ENCODE measurements at places on chromosomes 13 and 19.

- peaks cover 21% of the 10 kb centered on the region for H3K36me3 ChIP-seq
- H3K27me3 ChIP-seq, result no peaks in the 10 kb centered on the region
- no peak overlapping the region for H3K27ac ChIP-seq
- H3K4me3 ChIP-seq, result no peak overlapping the region
These were observed 10.2 kb downstream of the HNRNPM start for GRCh38 chr19:8455018-8455417.

GRCh38 chr13:99959540-99960230, 11.9 kb downstream of the ZIC5 start:
- H3K4me1 ChIP-seq, result peaks cover 44% of the 10 kb centered on the region
- no peaks in the 10 kb centered on the region for H3K36me3 ChIP-seq
- H3K27me3 ChIP-seq, result peaks cover 100% of the 10 kb centered on the region
- no peak for DNase-seq
- H3K27ac ChIP-seq, result no peak overlapping the region

DNA sequence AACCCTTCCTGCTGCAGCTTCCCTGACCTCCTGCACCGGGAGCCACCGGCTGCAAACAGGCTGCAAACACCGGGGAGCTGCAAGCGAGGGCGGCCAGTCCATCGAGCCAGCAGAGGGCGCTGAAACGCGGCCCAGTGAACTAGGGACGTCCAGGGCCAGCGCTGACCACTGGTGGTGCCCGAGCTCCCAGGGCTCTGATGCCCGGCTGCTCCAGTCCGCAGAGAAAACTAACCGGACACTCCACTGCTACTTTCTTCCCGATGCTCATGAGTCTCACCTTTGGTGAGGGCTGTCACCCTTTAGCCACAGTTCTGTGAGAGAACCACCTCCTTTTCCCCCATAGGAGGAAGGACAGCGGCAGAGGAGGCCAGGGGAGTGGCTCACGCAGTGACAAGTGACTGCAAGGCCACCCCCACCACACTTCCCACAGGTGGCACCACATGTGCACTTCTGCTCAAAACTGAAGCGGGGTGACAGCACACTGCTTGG, 82.8 kb upstream of the MTIF3 start:
- peak; percentile 71 for DNase-seq
- no peaks in the 10 kb centered on the region for H3K27me3 ChIP-seq
- no peak overlapping the region for H3K4me3 ChIP-seq
- no peaks in the 10 kb centered on the region for H3K4me1 ChIP-seq

- no peaks in the 10 kb centered on the region for H3K27me3 ChIP-seq
- H3K27ac ChIP-seq, result no peak overlapping the region
- no peaks in the 10 kb centered on the region for H3K36me3 ChIP-seq
These were observed 103.7 kb upstream of the USP29 start for GRCh38 chr19:57016076-57016475.

DNA sequence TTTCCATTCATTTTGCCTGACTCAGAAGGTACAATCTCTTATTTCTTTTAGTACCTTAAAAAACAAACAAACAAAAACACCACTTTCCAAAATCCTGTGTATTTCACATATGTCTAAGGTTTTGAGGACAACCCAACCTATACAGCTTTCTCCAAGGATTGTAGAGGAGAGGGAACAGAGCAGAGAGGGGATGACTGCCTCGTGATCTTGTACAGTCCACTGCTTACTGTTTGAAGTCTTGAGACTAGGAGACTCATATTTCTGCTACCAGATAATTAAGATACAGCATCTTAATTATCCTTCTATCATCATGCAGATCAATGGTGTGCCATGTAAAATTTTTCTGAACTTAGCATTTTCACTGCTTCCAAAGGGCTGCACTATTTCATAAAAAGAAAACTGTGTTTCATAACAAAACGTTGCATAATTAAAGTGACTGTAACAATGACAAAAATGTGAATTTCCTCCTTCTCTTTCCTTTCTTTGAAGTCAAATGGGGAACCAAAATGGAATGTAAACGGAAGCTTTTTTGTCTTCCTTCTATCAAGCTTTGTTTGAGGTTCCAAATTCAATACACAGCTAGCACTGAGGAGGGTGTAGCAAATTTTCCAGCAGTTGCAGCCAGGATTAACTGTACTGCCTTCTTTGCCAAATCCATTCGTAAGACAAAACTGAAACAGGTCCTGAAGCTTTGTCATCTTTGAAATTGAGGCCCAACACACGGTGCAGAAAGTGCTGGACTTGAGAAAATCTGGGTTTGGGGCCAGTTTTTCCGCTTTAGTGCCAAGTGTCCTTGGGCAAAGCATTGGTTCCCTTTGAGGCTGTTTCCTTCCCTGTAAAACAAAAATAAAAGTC, 34.9 kb upstream of the RCBTB2 start:
- no peaks in the 10 kb centered on the region for H3K36me3 ChIP-seq
- no peak overlapping the region for H3K4me3 ChIP-seq
- H3K4me1 ChIP-seq, result no peaks in the 10 kb centered on the region
- H3K27me3 ChIP-seq, result no peaks in the 10 kb centered on the region

GRCh38 chr13:60152114-60152513, 11.6 kb downstream of the DIAPH3 start:
- DNase-seq, result no peak
- H3K4me3 ChIP-seq, result no peak overlapping the region
- H3K27me3 ChIP-seq, result no peaks in the 10 kb centered on the region
- no peaks in the 10 kb centered on the region for H3K4me1 ChIP-seq
- H3K36me3 ChIP-seq, result no peaks in the 10 kb centered on the region

DNA sequence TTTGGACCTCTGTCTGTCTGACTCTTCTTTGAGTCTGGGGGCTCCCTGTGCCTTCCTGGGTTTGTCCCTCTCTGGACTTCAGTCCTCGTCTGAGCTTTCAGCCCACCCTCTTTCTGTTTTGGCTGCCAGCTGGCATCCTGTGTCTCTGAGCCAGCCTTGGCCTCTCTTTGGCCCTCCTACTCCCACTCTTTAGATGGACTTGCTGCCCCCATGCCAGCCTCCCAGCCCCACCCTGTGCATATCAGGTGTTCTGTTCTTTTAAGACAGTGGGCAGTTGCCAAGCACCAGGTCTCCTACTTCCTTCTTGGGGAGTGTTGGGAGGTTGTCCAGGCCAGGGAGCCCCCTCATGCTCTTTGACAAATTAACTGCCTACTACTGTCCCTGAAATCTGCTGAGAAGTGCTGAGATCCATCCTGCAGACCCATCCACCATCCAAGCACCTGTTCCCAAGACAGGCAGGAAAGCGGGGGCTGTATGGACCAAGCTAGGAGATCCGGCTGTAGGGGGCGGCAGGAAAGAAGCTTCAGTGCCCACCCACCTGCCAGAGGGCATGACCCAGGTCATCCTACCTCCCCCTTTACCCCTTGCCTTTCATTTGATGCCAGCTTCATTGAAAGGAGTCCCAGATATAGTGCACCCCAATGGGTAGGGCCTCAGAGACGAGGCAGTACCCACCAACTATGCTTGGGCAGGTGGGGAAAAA, 9.6 kb downstream of the CIC start:
- H3K4me3 ChIP-seq, result no peak overlapping the region
- peak overlapping the region; percentile 97 for H3K27ac ChIP-seq
- H3K4me1 ChIP-seq, result peaks cover 70% of the 10 kb centered on the region

- peak overlapping the region; percentile 63 for H3K4me3 ChIP-seq
- H3K27ac ChIP-seq, result peak overlapping the region; percentile 90
- H3K27me3 ChIP-seq, result peaks cover 24% of the 10 kb centered on the region
- no peaks in the 10 kb centered on the region for H3K36me3 ChIP-seq
These were observed 4.6 kb upstream of the SSBP4 start for GRCh38 chr19:18414504-18415177.

DNA sequence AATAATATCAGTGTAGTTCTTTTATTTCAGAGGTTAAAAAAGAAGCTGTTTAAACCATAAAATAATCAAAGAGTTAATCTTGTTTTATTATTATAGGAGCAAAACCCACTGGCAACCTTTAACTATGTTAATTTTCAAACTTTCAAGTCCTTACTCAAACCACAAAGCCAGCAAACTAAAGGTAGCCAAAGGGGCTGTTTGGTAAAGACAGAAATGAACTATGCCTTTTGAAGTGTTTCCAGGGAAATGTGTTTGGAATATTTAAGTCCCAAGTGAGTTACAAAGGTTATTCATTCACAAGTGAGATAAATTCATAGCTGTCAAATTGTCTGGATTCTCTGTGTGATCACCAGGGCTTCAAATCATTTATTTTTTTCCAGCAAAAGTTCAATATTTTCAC, 264.7 kb downstream of the MZT1 start:
- no peak for DNase-seq
- H3K4me1 ChIP-seq, result no peaks in the 10 kb centered on the region
- H3K36me3 ChIP-seq, result no peaks in the 10 kb centered on the region
- H3K27ac ChIP-seq, result no peak overlapping the region
- no peaks in the 10 kb centered on the region for H3K27me3 ChIP-seq
- H3K4me3 ChIP-seq, result no peak overlapping the region

- H3K27ac ChIP-seq, result no peak overlapping the region
- no peak for DNase-seq
- H3K27me3 ChIP-seq, result no peaks in the 10 kb centered on the region
- H3K4me1 ChIP-seq, result no peaks in the 10 kb centered on the region
- peaks cover 27% of the 10 kb centered on the region for H3K36me3 ChIP-seq
These were observed 50.7 kb downstream of the B3GLCT start for GRCh38 chr13:31250435-31250834.

- H3K4me3 ChIP-seq, result no peak overlapping the region
- no peak for DNase-seq
- no peak overlapping the region for H3K27ac ChIP-seq
- H3K4me1 ChIP-seq, result no peaks in the 10 kb centered on the region
These were observed 74.8 kb upstream of the XPO4 start for GRCh38 chr13:20977394-20977793.

GRCh38 chr13:66723576-66723975, 506.6 kb downstream of the PCDH9 start:
- no peaks in the 10 kb centered on the region for H3K4me1 ChIP-seq
- no peak for DNase-seq
- H3K27ac ChIP-seq, result no peak overlapping the region
- no peaks in the 10 kb centered on the region for H3K36me3 ChIP-seq
- no peaks in the 10 kb centered on the region for H3K27me3 ChIP-seq
- no peak overlapping the region for H3K4me3 ChIP-seq

GRCh38 chr19:5103061-5103701, 134.3 kb downstream of the KDM4B start:
- H3K4me3 ChIP-seq, result no peak overlapping the region
- DNase-seq, result peak; percentile 45
- H3K27me3 ChIP-seq, result no peaks in the 10 kb centered on the region
- peaks cover 20% of the 10 kb centered on the region for H3K36me3 ChIP-seq

- no peak overlapping the region for H3K27ac ChIP-seq
- no peaks in the 10 kb centered on the region for H3K4me1 ChIP-seq
- no peak overlapping the region for H3K4me3 ChIP-seq
- H3K36me3 ChIP-seq, result no peaks in the 10 kb centered on the region
- no peaks in the 10 kb centered on the region for H3K27me3 ChIP-seq
These were observed 1255.9 kb upstream of the MIR17HG start for GRCh38 chr13:90091611-90092010.

GRCh38 chr19:46634045-46634655, 1.9 kb downstream of the GNG8 start:
- no peaks in the 10 kb centered on the region for H3K36me3 ChIP-seq
- H3K27ac ChIP-seq, result peak overlapping the region; percentile 65
- DNase-seq, result peak; percentile 93
- H3K4me3 ChIP-seq, result peak overlapping the region; percentile 45
- no peaks in the 10 kb centered on the region for H3K4me1 ChIP-seq

DNA sequence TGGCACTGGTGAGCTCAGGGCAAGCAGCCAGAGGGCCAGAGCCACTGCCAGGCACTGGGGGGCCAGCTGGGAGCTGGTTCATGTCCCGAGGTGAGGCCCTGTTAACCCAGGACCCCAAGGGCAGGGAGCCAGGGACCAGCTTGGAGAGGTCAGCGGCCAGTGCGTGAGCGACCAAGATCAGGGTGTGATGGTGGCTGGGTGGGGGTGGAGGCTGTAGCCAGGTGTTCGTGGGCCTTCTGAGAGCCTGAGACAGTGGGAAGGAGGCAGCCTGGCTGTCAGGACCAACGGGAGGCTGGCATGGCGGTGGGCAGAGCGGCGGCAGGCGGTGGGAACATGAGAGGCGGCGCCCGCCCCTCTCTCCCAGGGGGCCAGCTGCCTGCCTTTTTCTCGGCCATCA, 8.1 kb upstream of the KPTN start:
- H3K36me3 ChIP-seq, result peaks cover 76% of the 10 kb centered on the region
- H3K27me3 ChIP-seq, result no peaks in the 10 kb centered on the region
- no peaks in the 10 kb centered on the region for H3K4me1 ChIP-seq
- H3K27ac ChIP-seq, result no peak overlapping the region
- no peak for DNase-seq

GRCh38 chr13:65508745-65509144, 1721.4 kb downstream of the PCDH9 start:
- H3K4me1 ChIP-seq, result no peaks in the 10 kb centered on the region
- no peak overlapping the region for H3K4me3 ChIP-seq
- H3K27me3 ChIP-seq, result no peaks in the 10 kb centered on the region
- H3K36me3 ChIP-seq, result no peaks in the 10 kb centered on the region
- no peak overlapping the region for H3K27ac ChIP-seq

DNA sequence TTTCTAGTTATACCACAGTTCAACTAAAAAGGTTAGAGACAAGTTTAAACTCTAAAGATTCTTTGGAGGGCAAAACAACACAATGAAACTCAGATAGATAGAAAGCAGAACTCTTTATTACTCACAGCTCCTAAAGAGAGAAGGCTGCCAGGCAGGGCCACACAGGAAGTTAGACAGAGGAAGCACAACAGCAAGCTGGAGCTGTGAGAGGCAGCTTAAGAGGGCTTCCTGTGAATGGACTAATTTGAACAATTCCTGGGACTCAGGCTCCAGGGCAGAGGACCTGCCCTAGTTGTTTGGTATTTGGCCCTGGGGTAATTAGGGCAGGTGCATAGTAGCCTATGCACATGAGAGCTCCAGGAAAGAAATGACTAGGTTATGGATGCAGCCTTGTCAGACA, 803.6 kb downstream of the DIAPH3 start:
- H3K27ac ChIP-seq, result no peak overlapping the region
- H3K27me3 ChIP-seq, result no peaks in the 10 kb centered on the region
- H3K4me1 ChIP-seq, result no peaks in the 10 kb centered on the region
- no peak overlapping the region for H3K4me3 ChIP-seq
- DNase-seq, result no peak

- no peak overlapping the region for H3K4me3 ChIP-seq
- no peaks in the 10 kb centered on the region for H3K36me3 ChIP-seq
- H3K27ac ChIP-seq, result peak overlapping the region; percentile 12
- H3K27me3 ChIP-seq, result no peaks in the 10 kb centered on the region
- H3K4me1 ChIP-seq, result peaks cover 26% of the 10 kb centered on the region
These were observed 47.7 kb upstream of the USPL1 start for GRCh38 chr13:30569901-30570576.

Data from tibial artery (tissue), 4 donors.